ENCODE measurements at places on chromosomes 3 and 15.

DNA sequence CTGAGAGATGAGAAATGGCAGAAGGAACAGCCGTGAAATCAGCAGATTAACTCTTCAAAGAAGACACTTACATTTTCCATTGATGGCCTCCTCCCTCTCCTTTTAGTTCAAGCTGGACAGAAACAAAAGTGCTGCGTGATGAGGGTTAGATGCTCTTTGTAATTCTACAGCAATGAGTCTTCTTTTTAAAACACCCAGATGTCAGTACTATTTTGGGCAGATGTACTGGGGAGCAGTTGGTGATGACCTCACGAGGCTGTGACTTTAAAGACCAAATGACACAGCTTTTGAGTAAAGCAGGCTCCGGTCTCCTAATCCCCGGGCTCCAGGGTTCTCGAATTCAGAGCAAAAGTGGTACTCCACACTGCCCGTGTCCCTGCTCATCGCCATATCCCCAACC is 198.2 kb downstream of the SLCO3A1 start:
- DNase-seq: no peak

DNA sequence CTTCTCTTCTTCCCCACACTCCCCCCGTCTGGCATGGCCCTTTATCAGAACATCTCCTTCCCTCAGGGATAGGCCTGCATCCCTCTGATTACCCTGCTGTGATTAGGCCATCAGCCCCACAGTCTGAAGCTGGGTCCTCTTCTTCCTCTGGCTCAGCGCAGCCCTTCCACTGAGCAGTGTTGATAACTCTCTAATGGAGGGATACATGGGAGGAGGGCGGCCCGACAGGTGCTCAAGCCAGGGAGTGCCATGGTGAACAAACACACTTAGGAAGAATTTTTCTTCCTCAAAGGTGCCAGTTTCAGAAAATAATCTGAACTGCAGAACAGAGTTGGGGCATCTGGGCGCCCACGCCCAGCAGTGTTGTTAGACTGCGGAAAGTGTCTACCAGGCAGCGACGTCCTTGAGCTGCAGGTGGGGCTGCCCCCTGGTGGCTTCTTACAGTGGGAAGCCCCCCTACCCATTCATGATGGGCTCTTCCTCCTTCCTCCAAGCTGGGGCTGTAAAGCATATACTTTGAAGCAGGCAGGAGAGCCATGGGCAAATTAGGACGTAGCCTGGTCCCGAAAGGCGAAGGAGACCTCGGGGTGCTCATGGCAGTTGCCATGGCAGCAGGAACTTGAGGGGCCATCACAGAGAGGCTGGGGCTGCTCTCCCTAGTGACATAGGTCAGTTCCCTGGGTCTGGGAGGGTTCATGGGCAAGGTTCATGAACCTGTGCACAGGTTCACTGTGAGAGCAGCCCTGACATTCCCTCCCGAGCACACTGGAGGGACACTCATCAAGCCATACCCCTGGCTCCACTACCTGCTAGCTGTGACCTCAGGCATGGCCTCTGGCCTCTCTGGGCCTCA is 33.2 kb upstream of the NR2C2 start:
- DNase-seq: no peak

DNA sequence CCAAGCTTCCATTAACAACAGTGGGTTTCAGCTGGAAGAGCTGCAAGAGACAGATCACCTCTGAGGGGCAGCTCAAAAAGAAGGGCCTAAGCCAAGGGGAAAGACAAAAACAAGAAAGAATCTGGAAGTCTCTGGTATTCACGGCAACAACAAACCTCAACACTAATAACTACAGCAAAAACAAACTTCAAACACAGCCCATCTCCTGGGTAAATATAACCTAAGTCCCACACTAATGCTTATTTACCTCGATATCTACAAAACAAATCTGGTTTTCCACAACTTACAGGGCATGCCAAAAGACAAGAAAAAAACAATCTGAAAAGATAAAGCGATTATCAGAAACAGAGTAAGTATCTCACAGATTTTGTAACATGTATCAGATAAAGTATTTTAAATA is 29.7 kb downstream of the TOP2B start:
- no peak for DNase-seq

- no peak for DNase-seq
Observed at GRCh38 chr3:38000242-38000916, 9.8 kb downstream of the VILL start.

DNA sequence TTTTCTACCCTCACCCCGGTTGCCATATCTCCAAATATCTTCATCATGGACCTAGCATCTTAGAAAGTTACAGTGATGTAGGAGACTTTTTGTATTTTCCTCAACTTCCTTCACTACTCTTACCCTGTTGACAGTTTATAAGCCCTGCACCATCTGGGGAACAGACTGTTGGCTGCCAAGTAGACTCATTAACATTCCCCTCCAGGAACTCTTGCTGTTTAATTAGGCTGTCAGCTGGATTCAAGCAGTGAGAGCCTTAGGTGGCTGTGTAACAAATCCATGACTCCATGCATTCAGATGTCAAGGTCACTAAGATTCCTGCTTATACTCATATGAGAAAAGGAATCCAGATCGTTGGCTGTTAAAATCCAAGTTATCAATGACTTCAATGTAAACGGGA is 198.3 kb downstream of the NAALADL2 start:
- no peak for DNase-seq

GRCh38 chr3:167773584-167773983 is 38.1 kb downstream of the SERPINI1 start:
- no peak for DNase-seq

DNA sequence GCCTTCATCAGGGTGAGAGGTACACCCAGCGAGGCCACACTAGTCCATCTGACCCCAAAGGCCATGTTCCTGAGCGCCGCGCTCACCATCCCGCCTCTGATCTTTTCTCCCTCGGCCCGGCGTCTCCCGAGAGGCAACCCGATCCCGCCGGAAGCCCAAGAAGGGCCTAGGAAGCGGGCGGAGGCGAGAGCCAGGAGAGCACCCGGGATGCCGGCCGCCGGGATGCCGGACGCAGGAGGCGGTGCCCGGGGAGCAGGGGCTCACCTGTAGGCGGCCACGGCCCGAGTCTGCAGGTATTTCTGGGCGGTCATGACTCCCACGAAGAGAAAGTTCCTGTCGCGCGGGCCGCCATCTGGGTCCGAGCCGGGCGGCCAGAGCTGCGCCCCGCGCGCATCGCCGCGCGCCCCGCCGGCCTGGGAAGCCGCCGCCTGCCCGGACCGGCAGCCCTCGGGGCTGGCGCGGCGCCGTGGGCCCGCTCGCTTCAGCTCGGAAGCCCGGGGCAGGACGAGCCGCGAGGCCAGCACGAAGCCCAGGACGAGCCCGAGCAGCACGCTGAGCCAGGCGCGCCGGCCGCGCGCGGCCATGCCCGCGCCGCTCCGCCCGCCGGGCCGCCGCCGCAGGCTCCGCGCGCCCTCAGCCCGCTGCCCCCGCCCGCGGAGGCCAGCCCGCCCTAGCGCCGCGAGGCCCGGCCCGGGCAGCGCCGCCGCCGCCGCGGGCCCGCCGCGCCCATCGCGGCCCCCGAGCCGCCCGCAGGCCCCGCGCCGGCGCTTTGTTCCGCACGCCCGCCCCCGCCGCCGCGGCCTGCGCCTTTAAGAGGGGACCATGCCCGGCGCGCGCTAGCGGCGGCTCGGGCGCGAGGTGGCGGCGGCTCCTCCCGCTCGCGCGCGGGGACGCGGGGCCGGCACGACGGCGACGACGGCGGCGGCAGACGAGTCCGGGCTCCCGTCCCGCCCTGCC is 697 bp downstream of the CHSY1 start:
- DNase-seq: peak; percentile 52

Measured in stimulated activated CD4-positive, alpha-beta T cell treated with anti-CD3 and anti-CD28 coated beads, Interleukin-12 subunit alpha, Interleukin-12 subunit beta, amount 100 ng/mL, for 4 hours (primary cell).